ENCODE measurements at places on chromosomes 5 and 9. TPM values are rescaled to one million over a fixed set of nuclear protein-coding genes. Genes with fewer than 3 reads are reported as not detected.

GRCh38 chr5:58452566-58453258, 7.2 kb downstream of the PLK2 start:
- peaks cover 10% of the 10 kb centered on the region for H3K36me3 ChIP-seq
- H3K27me3 ChIP-seq, result no peaks in the 10 kb centered on the region
- no peak overlapping the region for H3K4me3 ChIP-seq
- no peak overlapping the region for H3K27ac ChIP-seq

GRCh38 chr5:83107692-83108420, 30.5 kb downstream of the XRCC4 start:
- no peak overlapping the region for H3K27ac ChIP-seq
- H3K36me3 ChIP-seq, result no peaks in the 10 kb centered on the region
- no peaks in the 10 kb centered on the region for H3K4me1 ChIP-seq
- no peak overlapping the region for H3K4me3 ChIP-seq
- DNase-seq, result no peak

DNA sequence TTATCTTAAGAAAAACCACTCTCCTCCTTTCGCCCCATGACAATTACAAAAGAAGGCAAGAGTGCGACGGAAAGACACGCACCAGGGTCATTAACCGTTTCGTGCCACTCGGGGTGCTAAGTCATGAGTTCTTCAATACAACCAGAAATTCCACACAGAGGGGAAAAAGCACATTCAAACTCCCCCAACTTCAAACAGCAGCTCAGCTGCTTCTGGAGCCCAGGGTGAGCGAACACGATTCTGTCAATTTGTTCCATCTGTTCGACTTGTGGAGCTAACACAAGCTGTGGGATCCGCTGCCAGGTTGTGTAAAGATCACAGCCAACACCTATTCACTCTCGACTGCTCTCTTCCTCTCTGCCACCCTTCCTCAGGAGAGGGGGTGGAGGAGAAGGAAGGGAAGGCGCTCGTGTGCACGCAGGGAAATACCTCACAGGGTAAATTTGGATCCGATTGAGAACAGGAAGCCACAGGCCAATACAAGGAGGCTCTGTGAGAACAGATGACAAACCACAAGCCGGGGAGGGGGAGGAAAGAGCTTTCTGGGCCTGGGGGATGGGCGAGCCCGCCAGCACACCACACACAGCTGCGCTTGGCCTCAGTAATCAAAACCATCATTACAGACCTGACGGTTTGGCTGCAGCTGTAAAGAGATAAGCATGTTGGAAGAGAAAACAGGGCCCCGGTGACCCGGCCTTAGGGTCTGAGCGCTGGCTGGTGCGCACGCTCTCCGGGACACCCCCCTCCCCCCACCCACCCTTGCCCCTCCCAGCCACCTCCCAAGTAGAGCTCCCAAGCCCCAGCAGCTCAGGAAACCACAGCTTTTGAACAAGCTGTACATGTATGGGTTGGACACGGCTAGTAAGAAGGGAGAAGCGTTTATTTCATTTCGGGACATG, 54.3 kb downstream of the PTCH1 start:
- H3K4me1 ChIP-seq, result no peaks in the 10 kb centered on the region
- DNase-seq, result peak; percentile 95
- H3K27me3 ChIP-seq, result no peaks in the 10 kb centered on the region
- H3K27ac ChIP-seq, result no peak overlapping the region
- H3K4me3 ChIP-seq, result no peak overlapping the region

GRCh38 chr9:125496313-125496834, 210.6 kb downstream of the MAPKAP1 start:
- H3K27me3 ChIP-seq, result no peaks in the 10 kb centered on the region
- H3K4me3 ChIP-seq, result no peak overlapping the region
- H3K36me3 ChIP-seq, result no peaks in the 10 kb centered on the region
- peaks cover 3% of the 10 kb centered on the region for H3K4me1 ChIP-seq
- no peak overlapping the region for H3K27ac ChIP-seq

GRCh38 chr5:113376640-113377039, 58.1 kb downstream of the TSSK1B start:
- no peaks in the 10 kb centered on the region for H3K4me1 ChIP-seq
- H3K4me3 ChIP-seq, result no peak overlapping the region
- DNase-seq, result no peak
- no peaks in the 10 kb centered on the region for H3K36me3 ChIP-seq
- H3K27ac ChIP-seq, result no peak overlapping the region
- H3K27me3 ChIP-seq, result no peaks in the 10 kb centered on the region

DNA sequence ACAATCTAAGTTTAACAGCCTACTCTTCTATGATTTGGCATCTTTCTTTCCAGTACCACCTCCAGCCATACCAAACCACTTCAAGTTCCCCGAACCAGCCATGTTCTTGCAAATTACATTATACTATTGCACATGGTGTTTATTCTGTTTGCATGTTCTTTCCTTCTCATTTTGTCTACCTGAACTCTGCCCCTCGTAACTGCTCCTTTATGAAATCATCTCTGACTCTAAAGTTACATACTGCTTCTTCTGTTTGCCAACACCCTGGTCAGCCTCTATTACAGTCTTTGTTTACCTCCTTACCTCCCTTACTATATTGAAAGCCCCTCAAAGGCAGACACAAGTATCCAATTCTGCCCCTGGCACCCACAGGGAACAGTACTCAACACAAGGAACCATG, 6.0 kb downstream of the PPP6C start:
- H3K4me3 ChIP-seq, result no peak overlapping the region
- no peak for DNase-seq
- no peak overlapping the region for H3K27ac ChIP-seq
- no peaks in the 10 kb centered on the region for H3K4me1 ChIP-seq
- no peaks in the 10 kb centered on the region for H3K27me3 ChIP-seq

DNA sequence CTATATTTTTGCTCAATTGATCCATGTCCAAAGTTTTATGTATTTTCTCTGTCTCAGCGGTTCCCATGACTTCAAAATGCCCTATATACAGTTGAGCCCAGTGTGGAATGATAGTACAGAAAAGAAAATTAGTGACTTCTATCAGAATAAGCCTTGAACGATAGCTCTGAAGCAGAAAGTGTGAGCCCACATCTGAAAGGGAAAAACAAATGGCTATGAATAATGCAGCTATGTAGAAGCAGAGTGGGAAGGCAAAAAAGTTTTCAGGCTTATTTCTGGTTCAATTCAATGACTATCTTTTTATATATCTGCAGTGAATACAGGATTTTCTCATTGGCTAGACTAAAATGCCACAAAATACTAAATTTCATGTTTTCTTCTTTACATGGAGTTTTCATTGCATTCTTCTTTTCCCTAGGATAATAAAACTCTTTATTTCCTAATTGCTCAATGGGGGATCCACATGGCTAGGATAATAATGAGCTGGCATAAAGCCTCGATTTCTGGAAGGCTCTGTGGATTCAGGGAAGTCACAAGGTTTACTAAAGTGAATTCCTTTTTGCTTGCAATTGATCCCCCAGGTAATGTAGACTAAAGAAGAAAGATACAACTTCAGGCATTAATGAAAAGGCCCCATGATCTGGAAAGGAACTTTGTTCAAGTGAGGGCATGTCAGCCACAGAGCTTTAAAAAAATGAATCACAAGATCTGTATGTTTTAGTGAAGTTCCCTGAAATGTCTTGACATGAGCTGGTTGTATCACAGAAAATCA, 377.0 kb upstream of the RIOK2 start:
- no peak for DNase-seq
- no peak overlapping the region for H3K4me3 ChIP-seq
- no peaks in the 10 kb centered on the region for H3K36me3 ChIP-seq

DNA sequence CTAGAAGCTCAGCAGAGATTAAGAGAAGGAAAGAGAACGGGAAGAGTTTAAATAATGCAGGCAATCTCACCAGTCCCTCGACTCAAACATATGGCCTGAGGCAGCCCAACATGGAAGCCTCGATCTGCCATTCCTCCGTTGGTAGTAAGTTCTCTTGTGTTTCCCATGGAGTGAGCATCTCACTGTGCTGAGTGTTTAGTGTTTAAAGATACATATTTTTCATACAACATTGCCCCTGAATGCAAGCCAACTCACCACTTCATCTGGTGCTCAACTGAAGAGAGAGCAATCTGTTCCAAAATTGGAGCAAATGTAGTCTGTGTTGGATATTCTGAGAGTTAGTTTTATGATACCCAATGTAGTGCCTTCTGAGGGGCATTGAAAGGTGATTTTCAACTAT, 171.5 kb upstream of the ATP10B start:
- no peaks in the 10 kb centered on the region for H3K4me1 ChIP-seq
- H3K27ac ChIP-seq, result no peak overlapping the region
- no peak for DNase-seq
- no peaks in the 10 kb centered on the region for H3K27me3 ChIP-seq
- H3K36me3 ChIP-seq, result no peaks in the 10 kb centered on the region

DNA sequence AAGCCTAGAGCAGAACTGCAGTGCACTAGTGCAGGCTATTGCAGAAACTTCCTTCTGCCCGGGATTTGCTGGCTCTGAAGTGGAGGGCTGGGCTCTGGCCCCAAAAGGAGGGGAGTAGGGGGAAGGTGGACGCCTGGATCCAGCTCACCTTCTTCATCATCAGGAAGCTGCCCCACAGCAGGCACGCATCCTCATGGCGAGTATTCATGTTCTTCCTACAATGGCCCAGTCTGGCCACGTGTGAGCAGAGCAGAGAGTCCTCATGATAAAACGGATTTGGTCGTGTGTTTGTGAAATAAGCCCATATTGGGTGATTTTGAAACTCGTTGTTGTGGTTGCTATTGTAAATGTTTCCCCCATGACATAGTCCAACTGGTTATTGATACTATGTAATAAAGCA, 8.2 kb upstream of the GLIPR2 start:
- no peaks in the 10 kb centered on the region for H3K4me1 ChIP-seq
- no peaks in the 10 kb centered on the region for H3K36me3 ChIP-seq
- no peak for DNase-seq
- H3K27ac ChIP-seq, result no peak overlapping the region
- H3K4me3 ChIP-seq, result no peak overlapping the region

Gene LAMC3
- 13.4 TPM for polyA plus RNA-seq

Gene STPG3
- polyA plus RNA-seq, result not detected

Gene DOCK2
- polyA plus RNA-seq, result 1.0 TPM

Gene ADRB2
- polyA plus RNA-seq, result 0.92 TPM

Gene RLN2
- polyA plus RNA-seq, result 3.5 TPM

Gene IL9
- polyA plus RNA-seq, result not detected

Gene PRKAA1
- 17.4 TPM for polyA plus RNA-seq

Gene ANKRD33B
- polyA plus RNA-seq, result 4.8 TPM

Gene LCN10
- 3.9 TPM for polyA plus RNA-seq
